Kidney epithelial cell (primary cell): ENCODE measurements at places on chromosomes 1 and 21.

DNA sequence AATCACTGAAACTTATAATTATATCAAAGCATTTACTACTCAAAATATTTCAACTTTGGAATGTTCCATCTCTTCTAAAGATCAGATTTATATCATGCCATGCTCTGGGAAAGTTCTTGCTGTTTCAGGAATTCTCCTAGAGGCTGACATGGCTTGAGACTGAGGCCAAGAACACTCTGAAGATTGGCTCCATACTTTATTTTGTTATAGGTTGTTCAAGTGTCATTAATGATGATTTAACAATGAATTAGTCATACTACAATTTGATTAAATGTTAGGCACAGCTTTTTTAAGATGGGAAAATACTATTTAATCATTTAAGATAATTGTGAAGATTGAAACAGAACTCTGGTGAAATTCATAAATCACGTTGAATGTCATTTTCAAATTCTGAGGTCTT lies 255.4 kb downstream of the GREM2 start:
- no peak for DNase-seq

GRCh38 chr1:1407636-1408318 lies 684 bp upstream of the MRPL20 start:
- DNase-seq = no peak

GRCh38 chr1:194952171-194952570 lies 1656.1 kb downstream of the KCNT2 start:
- DNase-seq = no peak

- DNase-seq = no peak
These were observed 282.2 kb downstream of the PLPP3 start for GRCh38 chr1:56297208-56297607.

DNA sequence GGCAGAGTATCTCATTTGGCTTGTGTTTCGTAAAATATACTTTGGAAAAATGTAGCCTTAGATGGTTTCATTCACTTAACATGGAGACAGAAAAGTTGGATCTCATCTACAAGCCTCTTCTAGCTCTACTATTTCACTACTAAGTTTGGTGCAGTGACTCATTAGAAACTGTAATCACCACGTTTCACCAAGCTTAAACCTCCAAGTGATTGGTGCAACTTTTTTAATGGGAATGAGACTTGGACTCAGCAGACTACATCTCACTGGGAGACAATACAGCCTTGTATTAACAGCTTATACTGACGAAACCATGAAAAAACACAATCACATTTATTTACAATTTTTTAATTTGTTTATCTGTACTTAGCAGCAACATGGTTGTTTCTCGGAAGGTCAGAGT lies 29.9 kb upstream of the NRIP1 start:
- DNase-seq = no peak

DNA sequence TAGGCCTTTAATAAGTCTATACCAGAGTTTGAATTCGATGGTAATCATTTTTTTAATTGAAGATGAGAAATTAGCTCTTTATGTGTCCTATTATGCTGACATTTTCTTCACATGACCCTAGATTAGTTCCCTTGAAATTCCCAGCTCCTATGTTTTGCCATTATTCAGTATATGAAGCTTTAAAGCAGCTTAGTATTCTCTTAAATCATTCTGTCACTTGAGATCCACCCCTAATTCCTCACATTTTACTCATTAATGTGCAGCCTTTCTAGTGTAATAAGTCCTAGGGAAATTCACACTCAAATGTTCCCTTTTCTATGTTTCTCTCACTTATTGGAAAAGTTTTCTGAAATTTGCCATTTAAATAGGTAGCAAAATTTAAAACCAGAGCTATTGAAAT lies 704.5 kb upstream of the B3GALT2 start:
- no peak for DNase-seq

DNA sequence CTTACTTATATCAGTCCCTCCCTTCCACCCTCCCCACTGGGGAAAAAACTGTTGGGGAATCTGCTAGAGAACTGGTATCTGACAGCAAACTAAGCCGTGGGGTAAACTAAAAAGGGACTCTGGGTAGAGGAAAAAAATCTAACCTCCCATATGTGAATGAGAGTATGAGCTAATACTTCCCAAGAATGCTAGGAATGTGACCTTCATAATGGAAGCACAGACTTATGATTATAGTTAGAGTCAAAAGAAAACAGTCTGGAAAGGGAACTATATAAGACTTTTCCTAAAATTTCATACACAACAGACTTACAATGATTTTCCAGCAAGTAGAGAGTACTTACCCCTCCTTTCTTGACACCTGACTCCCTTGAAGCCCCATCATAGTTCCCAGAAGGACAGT lies 23.0 kb upstream of the RBBP5 start:
- DNase-seq = no peak

GRCh38 chr1:110254604-110255391 lies 44.7 kb downstream of the KCNC4 start:
- no peak for DNase-seq

GRCh38 chr1:19087737-19088594 lies 122.1 kb downstream of the UBR4 start:
- DNase-seq = no peak

- no peak for DNase-seq
These were observed 383.5 kb downstream of the KCNH1 start for GRCh38 chr1:210750468-210750867.

- no peak for DNase-seq
These were observed 95.1 kb upstream of the F3 start for GRCh38 chr1:94636624-94637023.

- no peak for DNase-seq
These were observed 32.4 kb downstream of the RASAL2 start for GRCh38 chr1:178126261-178126660.

- DNase-seq = peak; percentile 82
These were observed 14.9 kb downstream of the CDA start for GRCh38 chr1:20603504-20604464.

- no peak for DNase-seq
These were observed 1.3 kb downstream of the TNNI3K start for GRCh38 chr1:74236440-74236839.

- peak; percentile 82 for DNase-seq
These were observed 130.8 kb downstream of the HMCN1 start for GRCh38 chr1:185864889-185865517.

DNA sequence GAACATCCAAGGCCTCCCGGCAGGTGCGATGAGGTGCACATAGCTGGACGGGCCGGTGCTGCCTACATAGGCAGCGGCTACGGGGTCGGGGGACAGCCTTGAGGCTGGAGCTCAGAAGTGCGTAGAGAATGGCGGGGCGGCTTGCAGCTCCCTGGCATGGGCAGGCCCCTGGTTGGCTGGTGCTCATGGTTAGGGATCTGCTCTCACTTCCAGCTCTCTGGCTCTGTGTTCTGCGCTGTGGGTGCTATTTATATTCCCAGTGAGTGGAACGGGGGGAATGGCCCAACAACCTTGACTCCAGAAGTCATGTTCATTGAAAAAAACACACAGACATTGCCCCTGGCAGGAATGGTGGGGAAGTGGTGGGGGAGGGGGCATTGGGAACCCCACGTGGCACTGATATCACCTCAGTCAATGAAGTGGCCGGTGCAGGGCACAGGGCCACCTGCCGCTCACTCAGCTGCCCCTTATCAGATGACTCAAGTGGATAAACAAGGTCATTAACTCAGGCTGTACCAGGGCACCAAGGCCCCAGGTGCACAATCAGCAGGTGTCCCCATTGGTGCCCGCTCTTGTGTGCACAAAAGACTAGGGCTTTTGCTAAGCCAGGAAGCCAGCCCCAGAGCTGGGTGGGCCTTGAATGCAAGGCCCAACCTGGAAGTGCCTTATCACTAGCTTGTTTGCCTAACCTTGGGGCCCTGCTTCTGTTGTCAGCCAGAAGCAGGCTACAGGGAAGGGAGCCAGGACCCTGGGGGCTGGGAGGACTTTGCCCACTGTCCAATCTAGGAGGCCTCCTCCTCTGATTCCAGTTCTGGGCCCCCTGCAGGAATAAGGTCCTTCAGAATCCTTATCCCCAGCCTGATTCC lies at the start of gene NR0B2:
NR0B2 (minus strand) TSS at position 222 of the 866 bp plus-strand sequence; CDS start at position 187, 35 bp downstream.
- DNase-seq = no peak
